ENCODE measurements at places on chromosomes 4 and X. TPM values are rescaled to one million over a fixed set of nuclear protein-coding genes. Genes with fewer than 3 reads are reported as not detected.
A peak's percentile ranks its signal among the peaks of the same experiment; 100 is the strongest.

DNA sequence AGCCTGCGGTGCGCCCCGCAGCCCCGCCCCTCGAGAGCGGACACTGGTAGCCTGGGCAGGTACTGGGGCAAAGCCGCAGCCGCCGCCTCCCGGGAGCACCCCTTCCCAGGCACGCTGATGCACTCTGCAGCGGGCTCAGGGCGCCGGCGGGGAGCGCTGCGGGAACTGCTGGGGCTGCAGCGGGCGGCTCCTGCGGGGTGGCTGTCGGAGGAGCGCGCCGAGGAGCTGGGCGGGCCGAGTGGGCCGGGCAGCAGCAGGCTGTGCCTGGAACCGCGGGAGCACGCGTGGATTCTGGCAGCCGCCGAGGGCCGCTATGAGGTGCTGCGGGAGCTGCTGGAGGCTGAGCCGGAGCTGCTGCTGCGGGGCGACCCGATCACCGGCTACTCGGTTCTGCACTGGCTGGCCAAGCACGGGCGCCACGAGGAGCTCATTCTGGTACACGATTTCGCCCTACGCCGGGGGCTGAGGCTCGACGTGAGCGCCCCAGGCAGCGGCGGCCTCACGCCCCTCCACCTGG lies 401 bp downstream of the SOWAHD start:
- H3K36me3 ChIP-seq, result no peaks in the 10 kb centered on the region
- H3K4me1 ChIP-seq, result peaks cover 14% of the 10 kb centered on the region
- H3K4me3 ChIP-seq, result peak overlapping the region; percentile 42
- DNase-seq, result no peak
- no peaks in the 10 kb centered on the region for H3K27me3 ChIP-seq

XKRX gene
- total RNA-seq, result not detected

RAB33A gene
- 0.17 TPM for total RNA-seq

CXCL10 gene
- not detected for total RNA-seq

DNA sequence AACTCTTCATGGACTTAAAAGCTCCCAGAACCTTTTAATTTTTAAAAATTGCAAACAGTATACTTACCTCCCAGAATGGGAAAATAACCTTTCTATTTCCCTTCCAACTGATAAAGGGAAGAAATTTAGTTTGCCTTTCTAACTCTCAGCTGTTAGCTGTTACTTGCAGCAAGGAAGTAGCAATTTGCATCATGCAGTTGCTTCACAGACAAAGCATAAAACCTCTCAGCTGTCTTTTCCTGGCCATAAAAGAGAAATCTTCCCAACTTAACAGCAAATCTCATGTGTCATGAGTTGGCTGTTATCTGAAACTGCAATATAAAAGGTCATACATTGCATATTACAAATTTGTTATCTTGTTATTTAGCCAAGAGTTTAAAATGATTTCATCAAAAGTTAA lies 18.4 kb downstream of the C4orf17 start:
- no peak overlapping the region for H3K4me3 ChIP-seq
- no peak for DNase-seq
- H3K27ac ChIP-seq, result no peak overlapping the region
- no peaks in the 10 kb centered on the region for H3K36me3 ChIP-seq
- peaks cover 3% of the 10 kb centered on the region for H3K27me3 ChIP-seq
- H3K4me1 ChIP-seq, result no peaks in the 10 kb centered on the region

DNA sequence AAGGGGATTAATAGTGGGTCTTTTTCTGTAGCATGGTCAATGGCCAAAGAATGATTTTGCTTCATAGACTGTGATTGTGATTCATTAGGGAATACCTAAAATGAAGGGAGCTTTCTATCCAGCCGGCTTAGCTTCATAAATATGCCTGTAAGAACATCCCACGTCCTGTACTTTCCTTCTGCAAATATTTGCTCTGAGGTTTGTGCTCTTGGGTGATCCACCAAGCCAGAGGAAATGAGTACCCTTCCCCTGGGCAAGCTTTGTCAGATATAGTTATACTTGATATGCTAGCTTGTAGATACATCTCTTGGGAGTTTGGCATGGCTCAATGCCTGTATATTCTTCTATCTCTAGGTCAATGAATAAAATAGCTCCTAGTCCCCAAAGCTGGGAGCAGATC lies 28.2 kb upstream of the SPARCL1 start:
- DNase-seq, result no peak
- H3K36me3 ChIP-seq, result no peaks in the 10 kb centered on the region
- peaks cover 6% of the 10 kb centered on the region for H3K27me3 ChIP-seq
- H3K4me1 ChIP-seq, result peaks cover 10% of the 10 kb centered on the region
- no peak overlapping the region for H3K27ac ChIP-seq

CXCL8 gene
- 0.67 TPM for total RNA-seq

- H3K4me3 ChIP-seq, result no peak overlapping the region
- H3K4me1 ChIP-seq, result peaks cover 11% of the 10 kb centered on the region
- H3K36me3 ChIP-seq, result no peaks in the 10 kb centered on the region
- H3K27me3 ChIP-seq, result peaks cover 10% of the 10 kb centered on the region
- no peak for DNase-seq
Measured at GRCh38 chrX:40474205-40474626, 106.6 kb upstream of the ATP6AP2 start.

- no peak overlapping the region for H3K27ac ChIP-seq
- H3K36me3 ChIP-seq, result peaks cover 4% of the 10 kb centered on the region
- DNase-seq, result no peak
Measured at GRCh38 chr4:28250646-28251045, 1390.0 kb downstream of the STIM2 start.

DNA sequence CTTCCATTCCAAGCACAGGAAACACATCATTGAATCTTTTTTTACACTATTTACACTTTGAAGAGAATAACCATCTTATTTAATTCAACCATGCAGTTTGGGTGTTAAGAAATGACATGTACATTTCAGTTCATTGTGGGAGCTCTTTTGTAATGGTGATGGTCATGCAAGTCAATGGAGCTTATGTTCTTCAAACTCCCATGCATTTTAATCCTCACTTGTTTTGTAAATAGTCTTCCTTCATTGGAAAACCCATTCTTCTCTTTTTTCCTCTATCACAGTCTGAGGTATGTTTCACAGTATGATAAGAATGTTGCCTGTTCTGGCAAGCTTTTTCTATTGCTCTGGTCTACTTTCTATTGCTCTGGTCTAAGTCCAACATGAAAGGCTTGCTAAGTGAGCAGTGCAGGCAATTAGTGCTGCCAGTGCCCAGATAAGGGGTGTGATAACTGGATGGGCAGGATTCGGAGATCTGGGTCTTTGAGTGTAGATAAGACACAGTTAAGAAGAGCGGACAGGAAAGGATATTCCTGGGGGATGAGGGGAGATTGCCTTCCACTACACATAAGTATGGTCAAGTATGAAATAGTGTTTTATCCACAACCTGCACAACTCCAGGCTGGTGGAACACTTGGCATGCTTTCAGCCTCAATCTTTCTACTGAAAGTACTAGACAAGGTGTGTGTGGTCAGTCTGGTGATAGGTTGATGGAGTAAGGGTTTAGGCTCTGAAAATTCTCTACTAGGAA lies 17.1 kb downstream of the AFP start:
- H3K27me3 ChIP-seq, result no peaks in the 10 kb centered on the region
- DNase-seq, result no peak
- H3K4me3 ChIP-seq, result no peak overlapping the region
- H3K36me3 ChIP-seq, result no peaks in the 10 kb centered on the region
- H3K4me1 ChIP-seq, result peaks cover 52% of the 10 kb centered on the region
- no peak overlapping the region for H3K27ac ChIP-seq

GAGE1 gene
- total RNA-seq, result not detected

DNA sequence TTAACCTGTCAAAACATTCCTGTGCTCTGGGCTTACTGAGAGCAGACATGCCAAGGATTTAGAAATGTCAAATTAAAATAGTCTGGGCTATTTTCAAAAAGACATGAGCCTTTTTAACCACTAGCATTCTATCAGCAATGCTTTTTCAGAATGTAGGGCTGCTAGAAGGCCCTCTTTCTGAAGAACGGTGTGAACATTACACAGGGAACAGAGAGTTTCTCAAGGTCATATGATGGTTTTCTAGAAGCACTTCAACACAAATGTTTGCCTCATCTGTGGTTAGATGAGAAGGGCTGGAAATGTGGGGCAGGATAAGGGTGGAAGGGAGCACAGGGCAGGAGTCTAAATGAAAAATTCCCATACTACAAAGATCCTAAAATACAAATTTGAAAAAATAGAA lies 39.3 kb downstream of the GRIA3 start:
- no peak overlapping the region for H3K4me3 ChIP-seq
- no peak for DNase-seq
- no peak overlapping the region for H3K27ac ChIP-seq
- no peaks in the 10 kb centered on the region for H3K36me3 ChIP-seq
- no peaks in the 10 kb centered on the region for H3K27me3 ChIP-seq

DNA sequence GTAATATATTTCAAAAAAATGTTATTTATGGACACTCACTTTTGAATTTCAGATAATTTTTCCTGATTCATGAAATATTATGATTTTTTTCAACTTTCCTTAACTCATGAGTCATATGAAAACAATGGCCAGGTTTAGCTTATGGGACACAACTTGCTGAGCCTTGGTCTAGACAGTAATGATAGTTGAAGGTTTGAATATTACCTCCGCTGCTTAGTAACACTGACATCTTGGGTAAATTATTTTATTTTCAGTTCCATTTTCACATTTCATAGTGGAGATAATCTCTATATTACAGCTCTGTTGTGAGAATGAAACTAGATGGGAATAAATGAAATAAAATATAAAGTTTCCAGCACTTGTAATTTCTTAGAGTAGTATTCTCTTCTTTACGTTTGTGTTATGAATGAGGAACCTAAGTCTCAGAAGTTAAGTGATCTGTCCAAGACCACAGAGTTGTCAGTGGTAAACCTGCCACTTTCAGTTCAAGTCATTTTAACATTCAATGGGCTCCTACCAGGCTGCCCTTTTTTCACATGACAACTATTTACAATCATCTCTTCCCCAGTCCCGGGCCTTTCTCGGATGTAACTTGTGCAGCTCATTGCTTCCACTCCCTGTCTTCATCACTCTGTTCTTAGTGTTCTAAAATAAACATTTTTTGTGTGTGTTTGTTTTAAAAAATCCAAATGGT lies 46.8 kb upstream of the GC start:
- H3K27ac ChIP-seq, result no peak overlapping the region
- DNase-seq, result no peak
- H3K27me3 ChIP-seq, result no peaks in the 10 kb centered on the region
- H3K36me3 ChIP-seq, result no peaks in the 10 kb centered on the region

DNA sequence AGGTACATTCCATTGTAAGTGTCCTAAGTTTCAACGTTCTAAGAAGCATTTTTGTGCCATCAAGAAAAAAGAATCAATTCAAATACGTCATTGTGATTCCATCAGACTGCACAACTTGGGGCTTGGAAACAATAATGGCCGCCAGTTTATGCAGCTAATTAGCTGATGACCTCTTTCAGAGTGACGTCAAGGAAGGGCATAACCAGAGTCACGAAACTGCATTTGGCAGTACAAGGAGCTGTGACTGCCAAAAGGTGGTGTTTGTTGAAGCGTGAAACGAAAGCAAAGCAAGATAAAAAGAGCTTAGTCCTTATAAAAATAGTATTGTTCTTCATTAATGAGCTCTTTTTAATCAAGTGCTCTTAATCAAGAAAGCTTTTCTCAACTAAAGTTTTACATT lies 81.1 kb upstream of the SH3RF1 start:
- no peaks in the 10 kb centered on the region for H3K4me1 ChIP-seq
- H3K27me3 ChIP-seq, result no peaks in the 10 kb centered on the region
- H3K36me3 ChIP-seq, result no peaks in the 10 kb centered on the region
- H3K4me3 ChIP-seq, result no peak overlapping the region
- H3K27ac ChIP-seq, result no peak overlapping the region
- no peak for DNase-seq

SRPK3 gene
- 0.21 TPM for total RNA-seq

- no peak overlapping the region for H3K4me3 ChIP-seq
- DNase-seq, result peak; percentile 55
- H3K36me3 ChIP-seq, result no peaks in the 10 kb centered on the region
Measured at GRCh38 chr4:53489279-53489889, 101.9 kb downstream of the LNX1 start.

DNA sequence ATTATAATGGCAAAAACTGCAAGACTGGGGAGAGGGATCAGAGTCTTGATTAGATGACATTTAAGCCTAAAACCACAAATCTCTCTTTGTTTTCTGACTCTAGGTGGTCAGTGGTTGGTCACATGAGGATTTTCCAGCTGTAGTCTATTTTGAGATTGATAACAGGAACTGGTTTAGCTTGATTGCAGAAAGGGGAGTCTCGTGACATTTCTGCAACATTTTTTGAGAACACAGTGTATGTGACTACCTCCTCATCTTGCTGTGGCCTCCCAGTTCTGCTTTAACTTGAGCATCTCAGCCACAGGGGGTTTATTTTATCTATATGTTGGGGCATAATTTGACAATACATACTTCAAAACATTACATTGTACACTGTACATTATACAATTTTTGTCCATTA lies 726.4 kb upstream of the MAGEB2 start:
- no peak for DNase-seq
- H3K4me1 ChIP-seq, result peaks cover 17% of the 10 kb centered on the region
- H3K36me3 ChIP-seq, result no peaks in the 10 kb centered on the region
- no peak overlapping the region for H3K27ac ChIP-seq

GRCh38 chr4:83785891-83786290 lies 250.0 kb downstream of the GPAT3 start:
- H3K4me1 ChIP-seq, result peaks cover 5% of the 10 kb centered on the region
- no peak for DNase-seq
- H3K27ac ChIP-seq, result no peak overlapping the region

PIGA gene
- 6.8 TPM for total RNA-seq
